ENCODE measurements at places on chromosomes 4 and X.

GRCh38 chr4:41451961-41452360 lies 86.0 kb upstream of the LIMCH1 start:
- no peak for DNase-seq

DNA sequence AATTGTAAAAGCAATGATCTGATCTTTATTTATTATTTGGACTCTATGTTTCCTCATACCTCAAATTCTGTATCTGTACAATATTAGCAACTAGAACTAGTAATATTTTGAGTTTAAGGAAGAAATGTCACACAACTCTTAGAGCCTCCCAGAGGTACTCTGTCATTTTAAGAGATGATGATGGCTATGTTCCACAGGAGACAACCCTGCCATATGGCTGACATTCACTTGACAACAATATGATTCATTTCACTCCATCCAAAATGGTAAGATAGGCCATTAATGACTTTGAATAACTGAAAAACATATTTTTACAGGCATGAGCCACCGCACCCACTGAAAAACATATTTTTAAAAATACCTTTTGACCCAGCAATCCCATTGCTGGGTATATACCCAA lies 190.3 kb downstream of the MAML3 start:
- no peak for DNase-seq

DNA sequence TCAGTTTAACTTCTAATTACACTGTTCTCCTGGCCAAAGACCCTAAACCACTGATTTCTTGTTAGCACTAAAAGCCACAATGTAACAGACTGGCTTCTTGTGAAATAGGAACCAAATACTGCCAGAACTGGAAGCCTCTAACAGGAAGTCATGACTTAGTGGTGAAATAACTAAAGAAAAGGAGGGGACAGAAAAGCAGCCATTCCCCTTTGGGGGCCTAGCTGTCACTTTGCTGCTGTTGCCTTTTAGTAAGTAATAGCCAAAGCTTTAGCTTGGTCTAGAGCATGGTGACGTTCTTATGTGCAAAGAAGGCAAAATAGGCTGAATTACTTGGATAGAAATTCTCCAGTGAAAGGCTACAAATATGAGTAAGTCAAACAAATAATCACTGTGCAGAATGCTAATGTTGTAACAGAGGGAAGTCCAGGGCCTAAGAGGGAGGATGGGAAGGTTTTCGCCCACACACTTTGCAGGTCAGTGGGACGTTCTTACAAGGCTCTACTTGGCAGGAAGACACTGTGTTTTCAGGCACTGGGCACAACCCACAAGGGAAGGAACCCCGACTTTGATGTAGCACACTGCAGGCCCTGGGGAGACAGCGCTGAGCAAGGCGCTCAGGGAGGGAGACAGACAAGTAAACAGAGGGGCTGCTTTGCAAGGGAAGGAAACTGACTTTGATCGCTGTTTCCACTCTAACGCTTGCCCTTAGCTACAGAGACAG lies 16.7 kb downstream of the GAB3 start:
- no peak for DNase-seq

GRCh38 chrX:78573630-78574029 lies 85.5 kb downstream of the RTL3 start:
- no peak for DNase-seq

GRCh38 chr4:108351791-108352190 lies 183.1 kb upstream of the LEF1 start:
- DNase-seq, result no peak

DNA sequence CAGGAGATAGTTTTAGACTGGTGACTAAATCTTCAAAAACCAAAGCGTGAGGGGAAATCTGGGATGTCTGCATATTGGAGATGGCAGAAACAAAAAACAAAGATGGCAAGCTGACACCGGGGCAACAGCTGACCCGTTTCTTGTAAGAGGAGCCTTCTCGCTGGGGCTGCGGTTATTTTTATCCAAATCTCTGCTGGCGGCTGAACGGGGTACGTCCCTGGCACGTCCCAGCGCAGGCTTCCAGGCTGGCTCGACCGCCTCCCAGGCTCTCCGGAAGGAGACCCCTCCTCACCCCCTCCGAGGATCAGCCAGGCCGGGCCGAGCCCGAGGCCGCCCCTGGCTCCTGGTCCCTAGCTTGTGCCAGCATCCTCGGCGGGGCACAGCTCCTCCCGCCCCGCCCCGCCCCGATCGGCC lies 403 bp downstream of the SGCB start:
- DNase-seq, result no peak

DNA sequence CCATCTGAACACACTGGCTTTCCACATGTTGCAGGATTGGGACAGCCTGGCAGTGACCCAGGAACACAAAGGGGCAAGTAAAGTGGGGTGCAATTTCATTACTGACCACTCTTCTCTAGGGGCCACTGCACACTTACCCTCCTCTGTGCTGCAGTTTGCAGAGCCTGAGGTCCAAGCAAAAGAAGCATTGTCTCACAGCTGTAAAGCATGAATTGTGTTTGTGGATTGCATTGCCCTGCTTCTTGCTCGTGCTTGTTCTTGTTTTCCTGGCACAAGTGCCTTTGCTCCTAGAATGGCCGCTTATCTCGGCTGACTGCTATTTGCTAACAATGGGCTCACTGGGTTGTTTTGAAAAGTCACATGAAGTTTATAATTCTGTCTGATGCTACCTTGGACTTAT lies 209.1 kb upstream of the JADE1 start:
- DNase-seq, result peak; percentile 38

- no peak for DNase-seq
Observed at GRCh38 chr4:147693218-147693617, 9.3 kb upstream of the PRMT9 start.

DNA sequence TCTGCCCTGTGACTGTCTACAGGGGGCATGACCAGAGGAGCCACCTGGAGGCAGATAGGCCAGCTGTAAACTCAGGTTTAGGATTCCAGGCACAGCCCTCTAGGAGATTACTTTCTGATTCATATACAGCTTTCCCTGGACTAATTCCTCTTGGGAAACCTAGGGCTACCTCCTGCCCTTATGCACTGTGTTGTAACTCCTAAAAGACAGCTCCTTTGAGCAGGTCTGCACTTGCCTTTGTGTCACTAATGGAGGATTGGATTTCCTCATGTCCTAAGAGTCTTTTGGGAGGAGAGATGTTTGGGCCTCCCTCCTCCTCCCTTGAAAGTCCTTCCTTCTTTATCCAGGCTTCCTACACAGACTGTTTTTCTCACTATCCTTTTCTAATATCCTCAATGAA lies 202.0 kb downstream of the PCDH19 start:
- DNase-seq, result no peak

DNA sequence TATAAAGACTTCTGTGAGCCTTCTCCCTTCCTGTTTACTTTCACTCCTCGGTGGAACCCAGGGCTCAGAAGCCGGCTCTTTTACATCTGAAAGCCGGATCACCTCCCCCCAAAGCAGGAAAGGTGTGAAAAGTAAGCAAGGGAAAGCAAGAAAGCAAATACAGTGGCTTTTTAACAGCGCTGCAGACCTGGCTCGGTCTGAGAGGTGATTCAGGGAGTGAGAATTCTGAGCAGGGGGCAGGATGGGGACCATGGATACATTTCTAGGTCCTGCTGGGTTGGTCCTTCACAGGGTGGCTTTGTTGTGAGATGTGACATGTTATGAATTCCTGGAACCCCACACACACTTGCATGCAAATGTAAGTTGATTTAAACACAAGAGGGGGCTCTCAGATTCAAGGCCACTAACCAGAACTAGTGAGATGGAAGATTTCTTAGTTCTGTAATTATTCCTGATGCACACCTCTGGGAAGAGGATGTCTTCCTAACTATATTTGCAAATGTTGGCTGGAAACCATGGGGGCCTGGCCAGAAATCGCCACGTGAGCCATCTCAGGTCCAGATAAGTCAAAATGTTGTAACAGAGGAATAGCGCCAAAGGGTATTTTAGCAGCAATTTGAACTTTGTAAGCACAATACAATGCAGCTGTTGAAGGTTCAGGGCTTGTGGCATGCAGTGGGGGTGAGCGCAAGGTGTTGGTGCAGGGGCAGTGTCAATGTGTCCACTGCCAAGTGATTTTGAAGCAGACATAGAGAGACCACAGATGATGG lies 670.1 kb upstream of the LCORL start:
- DNase-seq, result no peak

- DNase-seq, result no peak
Observed at GRCh38 chr4:43339435-43339834, 446.9 kb downstream of the GRXCR1 start.

- peak; percentile 89 for DNase-seq
Observed at GRCh38 chr4:53653484-53654053, 62.3 kb upstream of the LNX1 start.

DNA sequence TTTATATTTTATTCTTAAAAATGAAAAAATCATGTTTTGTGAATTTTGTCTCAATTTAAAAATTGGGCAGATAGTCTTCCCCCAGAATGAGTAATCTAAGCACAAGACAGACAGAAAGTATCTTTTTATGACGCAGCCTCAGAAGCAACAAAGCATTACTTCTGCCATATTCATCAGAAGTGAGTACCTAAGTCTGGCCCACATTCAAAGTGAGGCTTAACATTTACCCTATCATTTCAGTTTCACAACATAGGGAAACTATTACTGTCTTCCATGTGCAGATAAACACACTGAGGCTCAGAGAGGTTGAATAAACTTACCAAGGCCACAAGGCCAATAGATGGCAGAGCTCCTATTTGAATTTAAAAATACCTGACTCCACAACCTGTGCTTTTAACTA lies 4.4 kb upstream of the PRDX4 start:
- DNase-seq, result no peak

GRCh38 chrX:66489339-66489738 lies 149.5 kb downstream of the EDA2R start:
- DNase-seq, result no peak

DNA sequence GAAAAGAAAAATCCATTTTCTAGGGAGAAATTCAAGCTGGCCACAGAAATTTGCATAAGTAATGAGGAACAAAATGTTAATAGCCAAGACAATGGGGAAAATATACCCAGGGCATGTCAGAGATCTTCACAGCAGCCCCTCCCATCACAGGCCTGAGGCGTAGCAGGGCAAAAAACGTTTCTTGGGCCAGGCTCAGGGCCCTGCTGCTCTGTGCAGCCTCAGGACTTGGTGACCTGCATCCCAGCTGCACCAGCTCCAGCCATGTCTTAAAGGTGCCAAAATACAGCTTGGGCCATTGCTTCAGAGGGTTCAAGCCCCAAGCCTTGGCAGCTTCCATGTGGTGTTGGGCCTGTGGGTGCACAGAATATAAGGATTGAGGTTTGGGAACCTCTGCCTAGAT lies 32.1 kb upstream of the TMPRSS11B start:
- DNase-seq, result no peak

DNA sequence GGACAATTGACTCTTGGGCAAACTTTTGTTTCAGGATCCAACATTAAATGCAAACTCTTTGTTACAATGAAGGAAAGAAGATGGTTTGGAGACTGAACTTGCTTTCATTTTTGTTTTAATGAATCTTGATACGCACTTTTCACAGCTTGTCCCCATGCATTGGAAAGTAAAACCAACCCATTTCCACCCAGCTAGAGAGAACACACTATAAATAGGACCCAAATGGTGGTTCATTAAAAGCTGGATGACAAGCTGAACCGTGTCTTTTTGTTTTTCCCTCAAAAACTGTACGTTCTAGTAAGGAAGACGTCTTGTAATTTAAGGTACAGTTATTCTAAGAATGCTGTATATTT lies 95.3 kb upstream of the EGFL6 start:
- no peak for DNase-seq

DNA sequence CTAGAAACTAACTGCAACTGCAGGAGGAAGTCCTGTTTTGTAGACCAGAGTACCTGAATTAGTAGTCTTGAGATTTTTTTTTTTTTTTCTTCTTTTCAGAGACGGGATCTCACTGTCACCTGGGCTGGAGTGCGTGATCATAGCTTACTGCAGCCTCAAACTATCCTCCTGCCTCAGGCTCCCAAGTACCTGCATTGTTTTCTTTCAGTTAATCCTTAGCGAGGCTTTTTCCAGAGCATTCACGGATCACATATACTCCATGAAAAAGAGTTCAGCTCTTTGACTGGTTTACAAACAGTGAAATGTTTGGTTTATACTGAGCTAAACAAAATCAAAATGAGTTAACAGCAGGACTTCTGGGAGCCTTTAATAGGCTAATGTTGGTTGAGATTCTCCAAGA lies 45.8 kb downstream of the KLHL15 start:
- no peak for DNase-seq

DNA sequence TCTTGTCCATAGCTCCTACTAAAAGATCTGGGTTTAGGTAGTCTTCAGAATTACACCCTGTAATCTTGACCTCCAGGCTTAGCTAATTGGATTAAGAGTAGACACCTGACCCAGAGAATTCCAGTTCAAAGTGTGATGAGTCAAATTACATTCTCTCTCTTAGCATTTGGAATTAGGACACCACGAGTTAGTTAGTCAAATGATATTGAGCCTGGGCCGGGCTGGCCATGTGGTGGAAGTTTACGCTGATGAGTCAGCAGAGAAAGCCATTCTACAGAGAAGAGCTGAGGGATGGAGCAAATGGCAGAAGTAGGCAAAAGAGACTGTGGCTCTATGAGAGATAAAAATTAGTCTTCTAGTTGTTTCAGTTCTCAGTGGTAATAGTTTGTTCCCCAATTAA lies 31.1 kb downstream of the CEP44 start:
- no peak for DNase-seq

DNA sequence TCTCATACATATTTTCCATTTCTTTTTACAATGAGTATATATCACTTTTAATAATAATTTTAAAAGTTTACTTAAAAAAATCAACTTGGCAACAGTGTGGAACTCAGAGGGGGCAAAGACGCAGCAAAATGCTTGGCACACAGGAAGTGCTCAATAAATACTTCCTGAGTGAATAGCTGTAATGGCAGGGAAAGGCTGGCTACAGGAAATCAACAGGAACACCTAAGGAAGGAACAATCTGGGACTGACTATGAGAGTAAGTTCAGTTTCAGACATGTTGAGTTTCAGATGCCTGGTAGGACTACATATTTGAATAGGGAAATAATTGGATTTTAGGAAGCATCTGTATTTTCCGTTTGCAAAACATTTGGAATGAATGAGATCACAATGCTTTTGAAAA lies 137.6 kb downstream of the SCLT1 start:
- no peak for DNase-seq

- DNase-seq, result no peak
Observed at GRCh38 chr4:16659079-16659478, 239.4 kb downstream of the LDB2 start.

- no peak for DNase-seq
Observed at GRCh38 chrX:39874202-39874816, 223.4 kb downstream of the BCOR start.

GRCh38 chr4:44806071-44806470 lies 79.7 kb upstream of the GNPDA2 start:
- DNase-seq, result no peak

DNA sequence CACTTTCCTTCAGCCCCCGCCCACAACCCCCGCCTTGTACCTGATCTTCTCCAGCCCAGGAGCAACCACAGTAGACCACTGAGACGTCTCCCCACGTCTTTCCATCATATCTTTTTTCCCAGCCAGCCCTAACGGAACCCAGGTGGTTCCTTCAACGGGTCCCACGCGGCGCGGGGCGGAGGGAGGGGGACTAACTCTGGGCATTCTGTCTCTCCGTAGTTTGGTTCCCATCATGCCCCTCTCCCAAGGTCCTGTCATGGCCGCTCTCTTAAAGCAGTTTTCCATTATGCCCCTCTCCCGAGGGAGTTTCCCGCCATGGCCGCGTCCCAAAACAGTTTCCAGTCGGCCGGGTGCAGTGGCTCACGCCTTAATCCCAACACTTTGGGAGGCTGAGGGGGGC lies 21.5 kb upstream of the TBL1X start:
- no peak for DNase-seq

- DNase-seq, result no peak
Observed at GRCh38 chr4:7783541-7783940, 156.1 kb downstream of the AFAP1 start.
